ENCODE measurements at places on chromosomes 13 and 19. TPM values are rescaled to one million over a fixed set of nuclear protein-coding genes. Genes with fewer than 3 reads are reported as not detected.

The NCAN gene
- total RNA-seq = not detected

- DNase-seq = peak; percentile 39
- no peak overlapping the region for H3K4me3 ChIP-seq
- H3K27ac ChIP-seq = no peak overlapping the region
- peaks cover 10% of the 10 kb centered on the region for H3K4me1 ChIP-seq
These were observed 195.5 kb downstream of the RGCC start for GRCh38 chr13:41652735-41653361.

DNA sequence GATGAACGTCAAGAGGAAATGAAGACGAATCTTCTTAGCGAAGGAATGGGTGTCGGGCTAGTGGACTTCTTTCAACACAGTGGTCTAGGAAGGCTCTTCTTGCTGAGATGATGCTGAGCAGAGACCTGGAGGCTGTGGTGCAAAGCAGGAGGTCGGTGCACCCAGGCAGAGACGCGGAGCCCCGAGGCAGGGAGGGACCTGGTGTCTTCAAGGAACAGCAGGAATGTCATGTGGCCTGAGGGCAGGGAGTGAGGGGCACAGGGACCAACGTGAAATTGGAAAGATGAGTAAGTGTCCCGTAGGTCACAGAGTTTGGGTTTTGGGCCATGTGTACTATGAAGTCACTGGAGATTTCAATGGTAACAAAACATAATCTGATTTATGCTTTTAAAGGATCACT lies 11.4 kb upstream of the CDC42EP5 start:
- no peak overlapping the region for H3K27ac ChIP-seq
- DNase-seq = no peak
- no peak overlapping the region for H3K4me3 ChIP-seq
- H3K4me1 ChIP-seq = peaks cover 24% of the 10 kb centered on the region
- peaks cover 4% of the 10 kb centered on the region for H3K27me3 ChIP-seq
- no peaks in the 10 kb centered on the region for H3K36me3 ChIP-seq

- no peak for DNase-seq
- H3K36me3 ChIP-seq = no peaks in the 10 kb centered on the region
- H3K27ac ChIP-seq = no peak overlapping the region
- H3K4me3 ChIP-seq = no peak overlapping the region
- H3K4me1 ChIP-seq = peaks cover 34% of the 10 kb centered on the region
- H3K27me3 ChIP-seq = no peaks in the 10 kb centered on the region
These were observed 3.9 kb downstream of the PIH1D1 start for GRCh38 chr19:49447485-49448431.

Measured in B cell (primary cell).